NCI-H1436 (cell line): ENCODE measurements at places on chromosomes 7 and 10.

GRCh38 chr7:22413211-22413610, 56.3 kb upstream of the RAPGEF5 start:
- DNase-seq, result no peak

- no peak for DNase-seq
Measured at GRCh38 chr7:94348142-94348541, 46.6 kb upstream of the COL1A2 start.

GRCh38 chr7:131159961-131160361, 167.7 kb upstream of the MKLN1 start:
- DNase-seq, result no peak

GRCh38 chr10:49363309-49364031, 32.4 kb downstream of the DRGX start:
- DNase-seq, result no peak

- no peak for DNase-seq
Measured at GRCh38 chr7:101545441-101546190, 83.5 kb downstream of the MYL10 start.

- no peak for DNase-seq
Measured at GRCh38 chr10:6659451-6659850, 79.4 kb upstream of the PRKCQ start.

GRCh38 chr7:2483494-2483893, 7.3 kb upstream of the GRIFIN start:
- no peak for DNase-seq

- DNase-seq, result peak; percentile 48
Measured at GRCh38 chr7:128755819-128756476, 16.8 kb downstream of the CALU start.

- DNase-seq, result no peak
Measured at GRCh38 chr7:15313361-15313760, 248.5 kb downstream of the AGMO start.

GRCh38 chr7:18806177-18806576, 310.6 kb downstream of the HDAC9 start:
- DNase-seq, result no peak

GRCh38 chr10:55329796-55330195, 528.8 kb upstream of the PCDH15 start:
- peak; percentile 11 for DNase-seq

- peak; percentile 72 for DNase-seq
Measured at GRCh38 chr10:71270301-71271220, 48.5 kb upstream of the SLC29A3 start.
